NCI-H1092 (cell line): ENCODE measurements at places on chromosomes 12 and 14.
A peak's percentile ranks its signal among the peaks of the same experiment; 100 is the strongest.

- no peak for DNase-seq
These were observed 55.6 kb downstream of the NT5DC3 start for GRCh38 chr12:103785243-103786031.

DNA sequence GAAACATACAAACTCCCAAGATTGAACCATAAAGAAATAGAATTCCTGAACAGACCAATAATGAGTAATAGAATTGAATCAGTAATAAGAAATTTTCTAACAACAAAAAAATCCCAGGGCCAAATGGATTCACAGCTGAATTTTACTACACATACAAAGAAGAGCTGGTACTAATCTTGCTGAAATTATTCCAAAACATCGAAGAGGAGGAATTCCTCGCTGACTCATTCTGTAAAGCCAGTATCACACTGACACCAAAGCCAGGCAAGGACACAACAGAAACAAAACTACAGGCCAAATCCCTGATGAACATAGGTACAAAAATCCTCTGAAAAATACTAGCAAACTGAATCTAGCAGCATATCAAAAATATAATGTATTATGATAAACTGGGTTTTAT is 367.8 kb upstream of the CLEC14A start:
- no peak for DNase-seq

GRCh38 chr12:52454411-52455201 is 2.7 kb upstream of the KRT6B start:
- no peak for DNase-seq

DNA sequence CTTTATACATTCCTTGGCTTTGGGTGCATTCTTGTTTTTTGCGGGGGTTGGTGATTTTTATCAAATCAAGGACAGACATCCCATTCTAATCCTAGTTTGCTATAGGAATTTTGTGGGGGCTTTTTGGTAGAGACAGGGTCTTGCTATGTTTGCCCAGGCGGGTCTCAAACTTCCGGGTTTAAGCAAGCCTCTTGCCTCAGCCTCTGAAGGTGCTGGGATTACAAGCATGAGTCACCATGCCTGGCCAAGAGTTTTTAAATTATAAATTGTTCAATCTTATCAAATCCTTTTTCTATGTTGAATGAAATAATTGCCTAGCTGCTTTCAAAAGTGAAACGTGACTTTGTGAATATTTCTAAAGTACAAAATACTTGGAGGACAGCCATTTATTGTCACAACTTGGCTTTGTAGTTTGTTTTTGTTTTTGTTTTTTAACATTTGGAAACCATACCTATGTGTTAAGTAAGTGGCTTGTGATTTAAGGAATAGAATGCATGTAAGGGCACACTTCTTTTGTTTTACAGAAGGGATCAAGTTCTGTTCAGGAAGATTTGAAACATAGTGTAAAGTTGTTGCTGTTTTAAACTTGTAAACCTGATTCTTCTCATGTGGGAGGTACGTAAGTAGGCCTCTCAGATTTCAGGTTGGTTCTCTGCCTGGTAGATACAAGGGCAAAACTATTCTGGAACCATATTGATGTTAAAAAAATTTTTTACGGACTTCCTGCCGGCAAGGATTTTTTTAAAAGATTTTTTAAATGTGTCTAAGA is 13.4 kb downstream of the MARK3 start:
- DNase-seq = no peak

- no peak for DNase-seq
These were observed 1.6 kb downstream of the CDH24 start for GRCh38 chr14:23055621-23056144.

- DNase-seq = no peak
These were observed 61.5 kb upstream of the PTGR2 start for GRCh38 chr14:73789989-73790581.

DNA sequence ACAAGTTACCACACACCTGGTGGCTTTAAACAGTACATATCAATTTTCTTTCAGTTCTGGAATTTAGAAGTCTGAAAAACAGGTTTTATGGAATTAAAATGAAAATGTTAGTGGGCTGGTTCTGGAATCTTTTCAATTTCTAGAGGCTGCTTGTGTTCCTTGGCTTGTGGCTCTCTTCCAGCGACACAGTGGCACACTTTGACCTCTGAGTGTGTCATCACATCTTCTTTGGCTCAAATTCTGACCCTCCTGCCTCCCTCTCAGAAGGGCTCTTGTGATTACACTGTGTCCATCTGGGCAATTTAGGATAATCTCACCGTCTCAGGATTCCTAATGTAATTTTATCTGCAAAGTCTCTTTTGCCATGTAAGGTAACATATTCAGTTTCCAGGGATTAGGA is 170.0 kb downstream of the PLCZ1 start:
- DNase-seq = no peak

DNA sequence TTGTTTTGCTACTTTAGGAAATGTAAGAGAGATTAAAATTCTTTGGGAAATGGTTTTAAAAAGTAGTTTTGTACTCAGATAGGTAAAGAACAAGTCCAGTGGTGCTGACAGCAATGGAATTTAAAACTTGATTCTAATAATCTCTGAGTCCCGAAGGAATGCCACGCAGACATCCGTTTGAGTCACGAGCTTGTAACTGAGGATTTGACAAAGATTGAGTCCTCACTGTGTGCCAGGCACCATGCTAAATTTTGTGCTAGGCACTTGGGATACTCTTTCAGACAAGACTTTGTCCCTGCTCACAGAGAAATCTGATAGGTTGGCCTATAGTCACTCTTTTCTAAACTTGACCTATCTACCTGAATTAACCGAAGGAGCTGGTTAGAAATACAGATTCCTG is 12.7 kb downstream of the FLRT2 start:
- no peak for DNase-seq

GRCh38 chr14:70043001-70043400 is 145.8 kb downstream of the SLC8A3 start:
- no peak for DNase-seq

DNA sequence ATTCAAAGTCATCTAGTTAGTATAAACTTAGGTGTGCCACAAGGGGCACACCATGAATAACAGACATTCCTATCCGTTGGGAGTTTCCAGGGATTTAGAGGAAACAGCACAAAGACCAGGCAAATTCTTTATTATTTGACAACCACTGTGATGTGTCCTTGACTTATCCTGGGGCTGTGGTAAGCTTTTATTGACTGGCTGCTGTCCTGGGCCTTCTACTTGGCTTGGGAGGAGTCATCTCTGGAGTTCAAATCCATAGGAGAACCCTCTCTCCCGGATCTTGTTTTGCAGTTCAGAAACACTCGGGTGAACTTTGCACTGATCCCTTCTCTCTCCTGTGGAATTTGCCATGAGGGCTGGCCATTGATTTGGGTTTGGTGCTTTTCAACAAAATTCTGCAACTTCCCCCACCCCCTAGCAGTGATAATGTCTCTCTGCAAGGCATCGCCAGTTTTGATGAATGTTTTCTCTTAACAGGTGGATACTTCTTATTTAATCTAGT is 136.3 kb downstream of the ADCK1 start:
- DNase-seq = no peak

- no peak for DNase-seq
These were observed 12.2 kb downstream of the SCYL2 start for GRCh38 chr12:100279159-100279558.

GRCh38 chr12:132560364-132560613 is 50.1 kb downstream of the LRCOL1 start:
- no peak for DNase-seq

DNA sequence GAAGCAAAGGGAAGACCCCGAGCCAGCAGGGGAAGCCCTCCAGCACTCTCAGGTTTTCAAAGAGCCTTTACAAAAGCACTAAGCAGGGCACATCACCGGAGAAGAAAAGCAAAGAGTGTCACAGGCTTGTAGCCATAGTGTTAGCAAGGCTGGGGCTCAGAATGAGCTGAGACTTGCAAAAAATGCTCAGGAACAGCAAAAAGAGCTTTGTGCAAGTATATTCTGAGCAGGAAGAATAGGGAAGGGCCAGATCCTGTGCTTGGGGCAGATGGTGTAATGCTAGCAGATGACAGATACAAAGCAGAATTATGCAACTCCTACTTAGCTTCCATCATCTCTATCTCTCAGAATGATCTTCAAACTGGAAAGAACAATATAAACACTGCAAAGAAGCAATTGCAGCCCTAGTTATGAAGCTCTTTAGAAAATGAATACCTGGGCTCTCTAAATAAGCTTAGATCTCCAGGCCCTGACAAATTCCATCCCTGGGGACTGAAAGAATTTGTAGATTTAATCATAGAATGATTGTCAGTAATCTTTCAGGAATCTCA is 23.7 kb upstream of the PARP11 start:
- DNase-seq = no peak

- no peak for DNase-seq
These were observed 44.8 kb downstream of the GCH1 start for GRCh38 chr14:54857830-54858269.

DNA sequence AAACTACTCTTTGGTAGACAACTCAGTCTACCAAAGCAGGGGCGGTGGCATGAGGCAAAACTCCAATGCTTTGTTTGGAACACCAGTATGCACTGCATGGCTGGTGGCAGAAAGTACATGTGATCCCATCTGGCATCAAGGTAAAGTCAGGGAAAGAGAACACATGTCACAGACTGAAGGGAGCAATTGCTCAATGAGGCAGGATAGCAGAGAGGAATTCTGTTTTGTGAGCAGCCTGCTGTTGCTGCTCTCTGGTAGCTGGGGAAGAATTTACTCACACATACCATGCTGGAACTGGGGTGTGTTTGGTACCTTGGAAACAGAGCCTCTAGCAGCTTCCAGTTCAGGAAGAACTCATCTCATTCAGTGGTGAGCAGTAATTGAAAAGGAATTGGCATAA is 84.8 kb downstream of the HELB start:
- no peak for DNase-seq

DNA sequence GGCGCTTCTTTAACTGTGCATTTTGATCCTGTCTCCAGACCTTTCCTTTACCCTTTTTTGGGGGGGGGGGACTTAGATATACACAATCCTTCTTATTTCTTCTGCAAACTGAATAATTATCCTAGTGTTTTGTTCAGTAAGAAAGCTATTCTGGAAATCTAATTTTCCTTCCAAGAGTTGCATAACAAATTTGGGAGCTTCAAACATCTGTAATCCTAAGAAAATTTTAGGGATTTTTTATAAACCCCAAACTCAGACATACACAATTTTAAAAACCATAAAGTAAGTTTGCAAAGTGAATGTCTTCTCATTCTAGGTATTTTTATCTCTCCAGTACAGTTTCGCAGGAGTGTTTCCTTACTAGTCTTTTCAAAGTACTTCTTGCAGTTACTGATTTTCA is 182.7 kb upstream of the E2F7 start:
- DNase-seq = no peak

GRCh38 chr14:85917716-85918115 is 387.8 kb downstream of the FLRT2 start:
- no peak for DNase-seq

- no peak for DNase-seq
These were observed 1.6 kb downstream of the RFX4 start for GRCh38 chr12:106584104-106585064.

GRCh38 chr12:72989458-72989947 is 717.3 kb downstream of the TRHDE start:
- DNase-seq = no peak

DNA sequence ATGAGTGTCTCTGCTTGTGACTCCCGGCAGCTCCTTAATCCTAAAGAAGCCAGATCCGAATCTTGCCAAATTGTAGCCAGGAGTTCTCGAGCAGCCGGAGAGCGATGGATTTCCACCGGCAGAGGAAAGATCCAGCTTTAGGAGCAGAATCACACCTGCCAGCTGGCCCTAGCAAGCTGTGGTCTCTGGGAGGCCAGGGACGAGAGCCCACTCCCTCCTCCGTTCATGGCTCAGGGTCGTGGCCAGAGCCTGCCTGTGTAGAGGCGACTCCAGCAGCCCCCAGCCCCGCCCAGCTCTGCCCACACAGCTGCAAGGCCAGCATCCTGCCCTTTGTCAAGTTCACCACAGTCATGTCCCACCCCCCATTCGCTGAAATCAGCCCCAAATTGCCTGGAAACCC is 121.0 kb downstream of the SCARB1 start:
- no peak for DNase-seq

GRCh38 chr12:11958221-11959091 is 112.3 kb upstream of the BCL2L14 start:
- no peak for DNase-seq

DNA sequence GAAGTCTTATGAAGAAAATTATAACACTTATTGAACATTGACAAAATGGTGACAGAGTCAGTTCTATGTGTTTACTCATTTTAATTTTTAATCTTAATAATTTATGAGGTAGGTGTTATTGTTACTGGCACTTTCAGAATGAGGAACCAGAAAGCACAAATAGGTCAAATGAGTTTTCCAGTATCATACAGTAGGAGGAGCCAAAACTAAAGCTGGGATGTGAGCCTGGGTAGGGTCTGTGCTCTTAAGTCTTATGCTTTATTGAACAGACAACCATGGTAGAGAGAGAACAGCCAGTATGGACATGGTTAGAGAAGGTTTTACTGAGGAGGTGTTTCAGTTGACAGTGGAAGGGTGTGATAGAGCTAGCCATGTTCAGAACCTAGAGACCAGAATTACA is 775.7 kb downstream of the TMTC2 start:
- no peak for DNase-seq

DNA sequence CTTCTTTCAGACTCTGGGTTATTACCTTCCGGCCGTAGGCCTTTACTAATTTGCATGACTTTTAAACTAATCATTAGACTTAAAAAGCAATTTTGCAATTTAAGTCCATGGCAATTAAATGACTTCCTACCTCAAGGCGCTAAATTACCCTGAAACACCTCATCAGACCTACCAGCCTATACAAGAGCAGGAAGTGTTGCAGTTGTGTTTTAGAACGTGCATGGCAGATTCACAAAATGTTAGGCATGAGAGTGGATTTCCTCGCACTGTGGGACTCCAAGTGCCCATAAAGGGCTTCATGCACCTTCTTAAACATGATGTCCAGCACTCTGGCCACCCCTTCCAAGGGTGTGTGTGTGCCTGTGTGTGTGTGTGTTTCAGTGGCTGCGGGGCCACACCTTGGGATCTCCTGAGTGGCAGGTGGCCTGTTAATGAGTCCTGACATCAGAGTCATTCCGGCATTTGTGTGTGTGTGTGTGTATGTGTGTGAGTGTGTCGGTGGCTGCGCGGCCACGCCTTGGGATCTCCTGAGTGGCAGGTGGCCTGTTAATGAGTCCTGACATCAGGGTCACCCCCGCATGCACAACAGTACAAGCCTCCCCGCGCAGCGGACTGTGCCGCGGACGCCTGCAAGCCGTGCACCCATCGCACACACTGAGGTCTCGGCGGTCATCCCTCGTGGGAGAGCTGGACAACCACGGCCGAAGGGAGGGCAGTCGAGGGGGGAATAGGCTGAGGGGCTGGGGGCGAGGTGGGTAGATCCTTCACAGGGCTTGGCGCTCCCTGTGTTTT is 900 bp downstream of the C2CD5 start:
- DNase-seq = peak; percentile 23

GRCh38 chr12:44507461-44507860 is 368.7 kb downstream of the NELL2 start:
- DNase-seq = no peak

- DNase-seq = no peak
These were observed 1704.1 kb upstream of the FLRT2 start for GRCh38 chr14:83825843-83826242.

DNA sequence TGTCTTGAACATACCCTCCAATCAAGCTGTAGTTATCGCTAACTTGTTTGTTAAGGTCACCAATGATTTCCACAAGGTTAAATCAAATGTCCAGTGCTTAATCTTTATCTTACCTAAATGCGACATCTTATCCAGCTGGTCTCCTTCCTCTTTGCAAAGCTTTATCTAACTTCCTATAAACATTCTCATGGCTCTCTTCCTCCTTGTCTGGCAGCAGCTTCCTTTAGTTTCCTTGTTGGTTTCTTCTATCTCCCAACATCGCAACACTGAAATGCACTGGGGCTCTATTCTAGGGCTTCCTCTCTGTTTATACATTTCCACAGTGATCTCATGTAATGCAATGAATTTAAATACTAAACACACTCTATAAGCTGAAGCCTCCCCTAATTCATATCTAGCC is 28.7 kb downstream of the UBE2N start:
- DNase-seq = no peak
